ENCODE measurements at places on chromosomes 2 and 18.

- no peak for DNase-seq
Measured at GRCh38 chr18:22098563-22098989, 70.8 kb upstream of the GATA6 start.

GRCh38 chr18:38932752-38933151 is 1367.2 kb upstream of the CELF4 start:
- no peak for DNase-seq

- DNase-seq, result no peak
Measured at GRCh38 chr2:136502660-136503059, 262.7 kb upstream of the THSD7B start.

DNA sequence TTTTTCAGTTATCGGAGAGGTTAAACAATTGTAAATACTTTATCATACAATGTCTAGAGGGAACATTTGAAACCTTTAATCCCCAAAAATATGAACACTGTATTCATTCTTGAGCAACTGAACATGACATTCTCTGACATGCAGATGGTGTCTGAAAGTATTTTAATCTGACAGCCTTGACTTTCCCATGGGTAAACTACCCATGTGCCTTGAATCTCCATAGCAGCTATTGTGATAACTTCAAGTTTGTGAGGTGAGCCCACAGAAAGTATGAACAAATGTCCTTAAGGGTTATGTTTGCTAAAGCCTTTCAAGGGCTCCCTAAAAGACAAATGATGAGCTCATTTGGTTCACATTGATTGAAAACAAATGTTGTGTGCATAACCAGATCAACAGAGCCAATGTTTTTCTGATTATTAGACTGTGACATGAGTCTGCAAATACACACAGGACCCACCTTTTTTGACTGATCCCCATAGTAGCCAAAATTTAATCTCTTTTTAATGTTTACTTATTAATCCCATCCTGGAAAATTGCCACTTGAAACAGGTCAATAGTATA is 1326.0 kb downstream of the LRP1B start:
- no peak for DNase-seq

DNA sequence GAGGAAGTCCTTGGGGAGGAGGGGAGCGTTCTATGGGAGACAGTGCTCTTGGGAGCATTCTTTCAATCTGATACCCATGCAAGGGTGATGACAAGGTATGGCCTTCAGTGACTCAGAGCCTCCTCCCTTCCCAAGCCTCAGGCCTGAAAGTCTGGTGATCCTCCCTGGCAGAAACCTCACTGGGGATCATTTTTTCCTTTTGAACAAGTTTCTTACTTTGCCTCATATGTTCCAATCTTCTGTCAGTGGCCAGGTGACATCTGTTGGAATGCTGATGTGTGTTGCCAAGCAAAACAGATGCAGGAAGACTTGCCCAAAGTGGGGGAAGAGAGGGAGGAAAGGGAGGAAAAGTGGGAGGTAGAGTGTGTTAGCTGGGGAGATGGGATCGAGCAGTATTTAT is 224.8 kb downstream of the NEDD4L start:
- no peak for DNase-seq

DNA sequence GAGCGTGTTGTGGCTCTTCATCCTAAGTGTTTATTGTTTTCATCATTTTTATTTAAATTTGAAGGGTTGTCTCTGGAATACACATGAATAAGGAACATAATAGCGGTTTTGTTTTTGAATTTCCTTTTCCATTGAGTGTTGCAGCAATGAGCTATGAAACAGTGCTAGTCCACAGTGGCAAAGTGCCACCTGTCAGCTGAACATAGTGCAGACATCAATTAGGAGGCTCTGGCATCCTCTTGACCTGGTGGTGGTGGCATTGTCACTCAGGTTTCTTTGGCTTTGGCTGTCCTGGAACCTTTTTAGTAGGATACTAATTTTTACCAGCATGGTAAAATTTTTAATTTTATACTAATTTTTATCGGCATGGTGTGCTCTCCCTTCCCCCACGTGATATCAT is 63.2 kb downstream of the UGGT1 start:
- DNase-seq, result no peak

DNA sequence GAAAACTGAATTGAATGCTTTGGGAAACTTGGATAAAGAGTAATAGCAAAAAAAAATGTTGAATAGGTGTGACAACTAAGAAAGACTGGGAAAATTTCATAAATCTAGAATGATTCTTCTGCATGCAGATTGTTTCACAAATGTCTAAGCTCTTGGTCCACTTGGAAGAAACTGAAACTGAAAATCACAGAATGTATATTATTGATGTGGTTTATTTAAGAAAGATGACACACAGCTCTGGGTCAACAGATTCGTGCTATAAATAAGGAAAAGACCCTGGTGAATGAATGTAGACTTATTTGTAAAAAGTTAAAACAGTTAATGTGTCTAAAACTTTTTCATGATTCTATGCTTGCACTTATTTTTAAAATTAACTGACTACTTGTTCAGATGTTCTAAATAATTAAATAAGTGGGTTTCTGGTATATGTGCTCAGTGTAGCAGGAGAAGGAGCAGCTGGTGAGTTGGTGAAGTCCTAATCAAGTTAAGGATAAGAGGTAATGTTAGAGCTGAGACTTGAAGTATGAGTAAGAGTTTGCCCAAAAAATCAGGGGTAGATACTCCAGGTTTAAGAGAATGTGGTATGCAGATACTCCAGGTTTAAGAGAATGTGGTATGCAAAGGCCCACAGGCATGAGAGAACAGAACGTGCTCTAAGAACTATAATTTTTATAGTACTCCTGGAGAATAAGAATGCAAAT is 24.5 kb downstream of the UGP2 start:
- DNase-seq, result no peak

GRCh38 chr2:181036848-181037603 is 56.6 kb downstream of the UBE2E3 start:
- peak; percentile 54 for DNase-seq

DNA sequence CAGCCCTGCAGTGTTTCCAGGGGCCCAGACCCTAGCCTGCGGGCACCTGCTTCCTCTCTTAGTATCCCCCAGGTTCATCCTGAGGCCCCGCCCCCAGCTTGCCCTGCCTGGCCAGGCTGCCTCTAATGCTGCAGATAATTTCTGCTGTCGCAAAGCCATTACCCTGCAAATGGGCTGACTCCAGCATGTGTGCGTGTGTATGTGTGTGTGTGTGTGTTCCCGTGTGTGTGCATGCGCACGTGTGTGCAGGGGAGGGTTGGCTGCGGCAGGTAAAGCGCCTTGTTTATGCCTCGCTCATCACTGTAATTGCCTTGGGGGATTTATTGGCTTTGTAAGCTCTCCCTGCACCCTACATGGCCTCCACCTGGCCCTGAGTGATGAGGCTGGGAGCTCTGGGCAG is 7.6 kb upstream of the PRSS56 start:
- DNase-seq, result no peak

- no peak for DNase-seq
Measured at GRCh38 chr2:111950236-111950635, 51.8 kb downstream of the MERTK start.

GRCh38 chr2:25226827-25227226 is 58.4 kb upstream of the POMC start:
- no peak for DNase-seq

DNA sequence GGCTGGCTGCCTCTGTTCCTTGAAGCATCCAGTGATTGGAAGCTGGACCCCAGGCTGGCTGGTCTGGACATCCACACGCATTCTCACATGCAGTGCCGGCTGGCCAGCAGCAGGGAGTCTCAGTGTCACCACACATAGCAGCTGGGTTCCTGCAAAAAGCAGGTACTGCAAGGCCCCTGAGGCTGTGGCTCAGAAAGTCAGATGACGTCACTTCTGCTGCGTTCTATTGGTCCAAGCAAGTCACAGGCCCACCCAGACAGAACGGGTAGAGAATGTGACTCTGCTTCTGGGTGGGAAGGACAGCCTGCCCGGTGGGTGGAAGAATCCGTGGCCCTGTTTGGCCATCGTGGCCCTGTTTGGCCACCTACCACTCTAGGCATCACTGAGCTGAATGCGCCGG is 51.3 kb upstream of the SPP2 start:
- no peak for DNase-seq

- peak; percentile 55 for DNase-seq
Measured at GRCh38 chr2:28583899-28584553, 88.2 kb downstream of the PLB1 start.

DNA sequence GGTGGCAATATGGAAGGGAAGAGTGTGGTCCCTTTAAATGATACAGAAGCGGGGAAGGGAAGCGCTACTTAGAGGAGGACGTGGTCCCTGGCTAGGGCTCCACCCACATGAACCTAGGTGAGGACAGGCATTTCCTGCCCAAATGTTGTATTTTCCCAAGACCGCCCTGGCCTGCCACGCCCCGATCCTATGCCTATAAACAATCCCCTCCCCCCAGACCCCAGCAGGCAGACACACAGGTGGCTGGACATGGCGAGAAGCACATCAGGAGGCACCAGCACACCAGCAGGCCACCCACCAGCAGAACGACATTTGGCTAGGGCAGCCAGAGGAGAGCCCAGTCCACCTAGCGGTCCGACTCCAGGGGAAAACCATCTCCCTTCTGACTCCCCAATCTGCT is 47.2 kb downstream of the METTL8 start:
- DNase-seq, result no peak

DNA sequence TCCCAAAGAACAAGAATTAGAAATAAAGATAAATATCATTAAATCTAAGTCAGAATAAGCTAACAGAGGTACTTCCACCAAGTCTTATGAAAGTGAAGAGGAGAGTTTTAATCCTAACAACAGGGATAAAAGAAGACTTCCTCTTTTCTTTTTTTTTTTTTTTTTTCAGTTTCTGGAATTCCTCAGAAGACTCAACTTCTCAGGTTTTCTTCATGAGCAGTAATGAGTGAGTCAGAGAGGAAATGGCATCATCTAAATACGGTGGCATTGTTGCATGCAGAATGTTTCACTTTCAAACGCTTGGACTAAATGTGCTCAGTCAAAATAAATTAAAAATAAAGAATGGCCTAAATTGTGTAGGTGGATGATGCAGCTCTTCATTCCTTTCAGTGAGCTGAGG is 45.6 kb upstream of the ARHGAP15 start:
- DNase-seq, result peak; percentile 2

- no peak for DNase-seq
Measured at GRCh38 chr2:121648206-121649148, 785 bp downstream of the CLASP1 start.

GRCh38 chr2:203404996-203405395 is 76.8 kb downstream of the ABI2 start:
- DNase-seq, result no peak

DNA sequence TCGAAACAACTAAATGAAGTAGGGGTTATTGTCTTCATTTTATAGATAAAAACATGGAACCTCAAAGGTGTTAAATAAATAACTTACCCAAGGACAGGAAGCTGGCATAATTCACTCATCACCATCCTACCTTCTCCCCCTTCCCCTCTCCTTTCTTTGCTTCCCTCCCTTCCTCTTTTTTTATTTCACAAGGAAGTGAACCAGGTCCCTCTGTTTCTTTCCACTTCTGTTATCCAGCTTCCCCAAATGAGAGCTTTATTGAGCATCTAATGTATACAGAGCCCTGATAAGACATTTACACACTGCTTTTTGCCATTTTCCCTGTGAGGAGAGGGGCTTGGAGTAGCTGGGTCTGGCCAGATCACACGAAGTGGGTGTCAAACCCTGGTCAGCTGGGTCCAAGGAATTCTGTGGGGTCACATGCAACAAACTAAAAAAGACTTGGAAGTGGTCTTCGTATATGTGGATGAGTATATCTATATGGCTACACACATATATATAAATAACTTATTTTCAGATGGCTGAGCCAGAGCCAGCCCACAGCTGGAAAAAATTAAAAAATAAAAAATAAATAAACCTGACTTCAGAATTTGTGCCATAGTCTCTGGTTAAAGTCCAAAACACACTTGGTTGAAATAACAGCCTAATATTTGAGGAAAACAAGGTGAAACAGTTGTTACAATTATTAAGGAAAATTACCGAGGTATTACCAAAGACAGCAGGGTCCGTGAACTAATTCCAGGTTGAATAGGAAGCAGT is 49.3 kb upstream of the FOSL2 start:
- DNase-seq, result no peak

DNA sequence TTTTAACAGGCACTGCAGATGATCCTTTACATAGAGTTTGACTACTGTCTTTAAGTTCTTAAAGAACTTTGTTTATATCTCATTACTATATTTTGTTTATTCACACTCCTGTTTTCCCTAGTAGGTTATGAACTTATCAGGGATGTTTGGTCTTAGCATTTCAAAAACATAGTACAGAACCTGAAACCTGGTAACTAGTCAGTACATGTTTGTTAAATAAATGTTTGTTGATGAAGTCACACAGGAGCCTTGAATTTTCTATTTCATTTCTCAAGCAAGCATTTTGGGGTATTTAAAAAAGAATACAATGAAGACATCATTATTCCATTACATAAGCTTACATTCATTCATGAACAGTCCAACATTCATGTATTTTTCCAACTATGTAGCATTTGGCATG is 280.3 kb upstream of the ZSWIM2 start:
- no peak for DNase-seq

- DNase-seq, result no peak
Measured at GRCh38 chr2:201523506-201523905, 72.0 kb downstream of the STRADB start.

GRCh38 chr2:200226451-200227426 is 79.8 kb upstream of the SPATS2L start:
- no peak for DNase-seq

- no peak for DNase-seq
Measured at GRCh38 chr2:54957321-54957999, 92.8 kb downstream of the RTN4 start.

- peak; percentile 59 for DNase-seq
Measured at GRCh38 chr2:5691985-5692529, at the start of gene SOX11. SOX11 (plus strand) TSS chr2:5692384; CDS start chr2:5692722, 338 bp downstream.

DNA sequence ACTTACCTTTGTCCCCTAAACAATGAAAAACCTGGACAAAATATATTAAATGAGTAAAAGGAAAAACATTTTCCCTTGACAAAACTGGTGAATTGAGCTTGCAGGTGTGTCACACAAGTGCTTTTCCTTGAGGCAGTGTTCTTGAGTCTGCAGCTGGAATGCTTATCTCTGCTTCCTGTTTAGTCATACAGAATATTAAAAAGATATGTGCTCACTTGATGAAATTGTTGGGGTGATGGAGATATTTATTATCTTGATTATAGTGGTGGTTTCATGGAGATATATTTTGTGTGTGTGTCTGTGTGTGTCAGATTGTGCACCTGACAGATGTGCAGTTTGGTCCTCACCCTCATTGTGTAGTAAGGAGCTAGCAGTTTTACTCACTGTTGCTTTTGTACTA is 3.3 kb downstream of the TAF1B start:
- no peak for DNase-seq

GRCh38 chr2:138829326-138829919 is 49.2 kb upstream of the NXPH2 start:
- DNase-seq, result no peak

DNA sequence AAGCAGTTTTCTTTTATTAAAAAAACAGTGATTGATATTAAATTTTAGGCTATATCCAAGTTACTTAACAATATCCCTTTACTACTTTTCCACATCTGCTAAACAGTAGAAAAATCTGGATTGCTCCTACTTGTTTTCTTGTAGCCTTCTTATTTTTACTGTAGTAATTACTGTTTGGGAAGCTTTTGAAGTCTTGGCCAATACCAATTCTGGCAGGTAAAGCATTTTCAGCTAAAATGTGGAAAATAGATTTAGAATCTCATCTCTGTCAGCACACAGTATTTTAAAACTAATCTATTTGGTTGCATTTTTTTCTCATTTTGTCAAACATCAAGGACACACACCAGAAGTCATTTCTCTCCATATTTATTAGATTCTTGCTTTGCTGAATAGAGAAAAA is 1485.7 kb upstream of the PIK3C3 start:
- no peak for DNase-seq

- no peak for DNase-seq
Measured at GRCh38 chr2:18911416-18911815, 322.0 kb upstream of the NT5C1B start.

- no peak for DNase-seq
Measured at GRCh38 chr2:3423492-3424170, 44.1 kb downstream of the TRAPPC12 start.

Measured in AG04449 (cell line).